ENCODE measurements at places on chromosomes 4 and X.

DNA sequence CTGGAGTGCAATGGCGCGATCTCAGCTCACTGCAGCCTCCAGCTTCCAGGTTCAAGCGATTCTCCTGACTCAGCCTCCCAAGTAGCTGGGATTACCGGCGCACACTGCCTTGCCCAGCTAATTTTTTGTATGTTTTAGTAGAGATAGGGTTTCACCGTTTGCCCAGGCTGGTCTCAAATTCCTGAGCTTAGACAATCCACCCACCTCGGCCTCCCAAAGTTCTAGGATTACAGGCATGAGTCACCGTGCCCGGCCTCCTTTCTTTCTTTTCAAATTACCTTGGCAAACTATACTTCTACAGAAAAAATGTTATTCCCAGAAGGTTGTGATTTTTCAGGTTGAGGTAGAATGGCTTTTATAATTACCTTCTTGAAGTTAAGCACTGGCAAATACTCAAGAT, 321.9 kb upstream of the PRPS2 start:
- DNase-seq = no peak

GRCh38 chr4:13399257-13399656, 84.9 kb downstream of the RAB28 start:
- no peak for DNase-seq

DNA sequence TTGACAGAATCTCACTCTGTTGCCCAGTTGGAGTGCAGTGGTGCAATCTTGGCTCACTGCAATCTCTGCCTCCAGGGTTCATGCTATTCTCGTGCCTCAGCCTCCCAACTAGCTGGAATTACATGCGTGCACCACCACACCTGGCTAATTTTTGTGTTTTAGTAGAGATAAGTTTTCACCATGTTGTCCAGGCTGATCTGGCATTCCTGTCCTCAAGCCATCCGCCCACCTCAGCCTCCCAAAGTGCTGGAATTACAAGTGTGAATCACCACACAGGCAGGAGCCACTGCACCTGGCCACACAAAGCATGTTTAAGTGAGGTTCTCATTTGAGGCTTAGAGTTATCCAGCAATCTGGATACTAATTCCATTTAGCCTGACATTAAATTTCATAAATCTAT, 180.9 kb upstream of the GRID2 start:
- no peak for DNase-seq

DNA sequence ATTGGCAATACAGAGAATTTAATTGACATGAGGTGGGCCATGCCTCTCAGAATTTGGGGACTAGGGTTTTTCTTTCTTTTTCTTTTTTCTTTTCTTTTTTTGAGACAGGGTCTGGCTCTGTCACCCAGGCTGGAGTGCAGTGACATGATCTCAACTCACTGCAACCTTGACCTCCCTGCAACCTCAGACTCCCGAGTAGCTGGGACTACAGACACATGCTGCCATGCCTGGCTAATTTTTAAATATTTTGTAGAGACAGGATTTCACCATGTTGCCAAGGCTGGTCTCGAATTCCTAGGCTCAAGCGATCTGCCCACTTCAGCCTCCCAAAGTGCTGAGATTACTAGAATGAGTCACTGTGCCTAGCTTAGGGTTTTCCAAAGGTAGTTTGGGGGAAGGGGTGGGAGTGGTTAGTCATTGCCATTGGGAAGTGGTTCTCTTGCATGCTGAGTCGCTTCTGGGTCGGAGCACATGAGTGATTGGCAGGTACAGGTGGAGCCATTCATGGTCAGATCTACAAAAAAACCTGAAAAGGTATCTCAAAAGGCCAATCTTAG, 54.5 kb downstream of the MID2 start:
- DNase-seq = no peak

- DNase-seq = peak; percentile 36
Measured at GRCh38 chr4:163495900-163496299, 1.4 kb downstream of the TMA16 start.

DNA sequence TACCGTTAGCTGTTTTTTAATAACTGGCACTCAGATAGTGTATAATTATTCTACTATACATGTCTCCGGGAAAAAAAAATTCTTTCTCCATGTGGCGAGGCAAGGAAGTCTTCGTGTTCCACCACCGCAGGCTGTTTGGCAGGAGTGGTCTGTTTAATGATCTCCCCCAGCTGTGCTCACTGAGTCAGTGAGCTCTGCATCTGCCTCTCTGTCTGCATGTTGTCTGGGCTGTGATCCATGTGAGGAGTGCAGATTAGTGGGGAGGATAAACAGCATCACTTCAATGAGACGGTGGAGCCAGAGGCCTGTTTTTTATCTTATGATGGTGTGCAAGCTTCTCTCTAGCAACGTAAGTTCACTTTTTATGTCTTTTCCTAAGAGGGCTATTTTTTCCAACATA, 69.8 kb downstream of the RPS3A start:
- DNase-seq = no peak

DNA sequence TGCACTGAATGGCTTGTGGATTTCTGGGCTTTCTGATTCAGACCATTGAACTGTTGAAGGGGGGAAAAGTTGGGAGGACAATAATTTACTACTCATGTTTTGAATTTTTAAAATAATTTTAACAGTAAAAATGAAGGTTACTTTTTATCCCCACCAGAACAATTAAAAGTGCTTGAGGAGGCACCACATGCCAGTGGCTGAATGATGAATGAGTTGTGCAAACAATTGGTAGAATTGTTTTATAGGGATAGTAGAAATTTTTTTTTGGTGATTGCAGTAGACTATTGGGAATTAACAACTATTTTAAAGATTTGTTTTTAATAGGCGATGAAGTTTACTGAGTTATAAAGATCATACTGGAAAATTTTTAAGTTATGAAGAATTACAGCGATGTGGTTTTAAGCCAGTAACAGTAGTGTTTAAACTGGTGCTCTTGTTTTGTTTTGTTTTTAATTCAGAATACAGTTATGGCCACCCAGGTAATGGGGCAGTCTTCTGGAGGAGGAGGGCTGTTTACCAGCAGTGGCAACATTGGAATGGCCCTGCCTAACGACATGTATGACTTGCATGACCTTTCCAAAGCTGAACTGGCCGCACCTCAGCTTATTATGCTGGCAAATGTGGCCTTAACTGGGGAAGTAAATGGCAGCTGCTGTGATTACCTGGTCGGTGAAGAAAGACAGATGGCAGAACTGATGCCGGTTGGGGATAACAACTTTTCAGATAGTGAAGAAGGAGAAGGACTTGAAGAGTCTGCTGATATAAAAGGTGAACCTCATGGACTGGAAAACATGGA, 2.7 kb downstream of the REST start:
- DNase-seq = no peak

GRCh38 chr4:92334716-92335350, 31.1 kb downstream of the GRID2 start:
- no peak for DNase-seq

DNA sequence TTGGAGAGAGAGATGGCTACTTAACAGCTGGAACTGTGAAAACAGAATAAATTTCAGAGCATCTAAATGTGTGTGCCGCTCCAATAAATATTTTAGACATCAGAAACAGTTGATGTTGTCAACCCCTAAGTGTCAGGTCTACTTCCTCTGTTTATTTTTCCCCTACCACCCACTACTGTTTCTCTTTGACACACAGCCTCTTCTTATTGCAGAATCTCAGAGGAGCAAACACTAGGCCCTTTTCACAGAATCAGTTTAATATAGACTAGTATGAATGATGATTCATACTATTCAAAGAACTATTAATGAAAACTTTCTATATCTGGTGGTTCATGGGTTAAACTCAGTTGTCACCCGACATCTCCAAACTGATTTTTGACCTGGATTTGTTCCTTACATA, 33.9 kb downstream of the NAA11 start:
- no peak for DNase-seq

DNA sequence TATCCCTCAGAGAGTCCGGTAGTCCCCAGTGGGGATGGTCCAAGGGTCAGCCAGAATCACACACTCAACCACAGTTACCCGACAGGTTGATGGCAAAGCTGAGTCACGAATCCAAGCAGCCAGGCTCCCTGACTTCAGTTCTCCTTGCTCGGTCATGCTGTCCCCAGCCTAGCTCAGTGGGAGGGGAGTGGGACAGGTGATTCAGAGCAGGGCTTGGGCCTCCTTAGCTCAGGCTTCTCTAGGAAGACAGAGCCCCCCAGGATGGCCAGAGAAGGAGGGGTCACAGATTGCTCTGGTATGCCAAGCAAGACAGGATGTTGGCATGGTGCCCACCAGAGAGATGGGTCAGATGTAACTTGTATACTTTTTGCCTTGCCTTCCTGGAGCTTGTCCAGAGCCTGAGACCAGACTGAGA, 66.5 kb downstream of the EFNB1 start:
- DNase-seq = no peak

DNA sequence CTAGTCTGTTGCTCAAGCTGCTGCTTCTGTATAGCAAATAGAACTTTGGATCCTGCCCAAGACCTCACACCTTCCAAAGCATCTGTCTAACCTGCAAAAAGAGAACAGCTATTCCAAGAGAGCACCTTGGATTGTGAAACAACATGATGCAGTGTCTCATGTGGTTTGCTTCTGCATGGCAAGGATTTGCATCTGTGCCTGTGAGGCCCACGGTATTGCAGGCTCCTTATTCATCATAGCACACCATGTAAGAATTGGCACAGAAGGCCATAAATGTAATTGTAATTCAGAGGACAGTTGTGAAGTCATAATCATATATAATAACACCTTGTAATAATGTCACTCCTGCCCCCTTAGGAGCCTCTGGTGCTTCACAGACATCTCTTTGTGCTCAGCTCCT, 147.1 kb downstream of the ZNF674 start:
- DNase-seq = no peak

DNA sequence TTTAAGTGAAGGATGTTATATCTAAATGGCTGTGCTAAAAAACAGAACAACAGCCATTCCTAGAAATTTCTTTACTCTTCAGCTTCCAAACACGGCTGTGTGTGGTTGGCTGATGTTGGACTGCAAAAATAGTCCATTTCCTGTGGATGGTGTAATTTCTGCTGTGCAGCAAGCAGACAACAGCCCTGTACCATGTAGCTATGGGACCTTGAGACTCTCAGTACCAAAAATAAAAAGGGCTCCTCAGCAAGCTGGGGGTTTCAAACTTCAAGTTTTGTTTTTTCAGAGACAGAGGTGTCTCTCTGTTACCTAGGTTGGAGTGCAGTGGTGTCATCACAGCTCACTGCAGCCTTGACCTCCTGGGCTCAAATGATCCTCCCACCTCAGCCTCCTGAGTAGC, 18.1 kb downstream of the CD40LG start:
- DNase-seq = no peak

GRCh38 chrX:6026980-6027379, 201.7 kb downstream of the NLGN4X start:
- no peak for DNase-seq

- DNase-seq = no peak
Measured at GRCh38 chr4:127001933-127002332, 630.8 kb upstream of the INTU start.

DNA sequence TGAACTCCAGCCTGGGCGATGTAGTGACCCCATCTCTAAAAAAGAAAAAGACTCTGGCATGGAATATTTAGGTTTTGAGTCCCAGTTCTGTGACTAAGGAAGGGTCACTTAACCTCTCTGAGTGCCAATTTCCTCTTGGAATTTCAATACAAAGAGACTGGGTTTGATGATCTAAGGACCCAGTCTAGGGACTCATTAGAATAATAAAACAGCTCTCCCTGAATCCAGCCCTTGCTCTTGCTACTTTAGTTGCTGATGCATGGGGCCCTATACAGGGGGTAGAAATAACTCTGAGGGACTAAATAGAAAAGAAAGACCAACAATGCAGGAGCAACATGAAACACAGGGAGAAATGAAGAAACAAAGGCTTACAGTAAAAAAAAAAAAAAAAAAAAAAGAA, 12.6 kb downstream of the C4orf54 start:
- no peak for DNase-seq

GRCh38 chr4:185424905-185425646, 688 bp downstream of the UFSP2 start:
- DNase-seq = no peak

- no peak for DNase-seq
Measured at GRCh38 chr4:53012738-53013137, 150.6 kb downstream of the RASL11B start.

DNA sequence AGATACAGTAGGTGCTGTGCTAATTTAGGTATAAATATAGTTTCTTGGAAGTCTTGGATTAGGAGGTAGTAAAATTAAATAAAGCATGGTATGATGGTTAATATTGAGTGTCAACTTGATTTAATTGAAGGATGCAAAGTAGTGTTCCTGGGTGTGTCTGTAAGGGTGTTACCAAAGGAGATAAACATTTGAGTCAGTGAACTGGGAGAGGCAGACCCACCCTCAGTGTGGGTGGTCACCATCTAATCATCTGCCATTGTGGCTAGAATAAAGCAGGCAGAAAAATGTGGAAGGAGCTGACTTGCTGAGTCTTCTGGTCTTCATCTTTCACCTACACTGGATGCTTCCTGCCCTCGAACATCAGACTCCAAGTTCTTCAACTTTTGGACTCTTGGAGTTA, 153.7 kb upstream of the GK2 start:
- no peak for DNase-seq

- DNase-seq = no peak
Measured at GRCh38 chr4:150009533-150009932, 68.7 kb upstream of the DCLK2 start.

DNA sequence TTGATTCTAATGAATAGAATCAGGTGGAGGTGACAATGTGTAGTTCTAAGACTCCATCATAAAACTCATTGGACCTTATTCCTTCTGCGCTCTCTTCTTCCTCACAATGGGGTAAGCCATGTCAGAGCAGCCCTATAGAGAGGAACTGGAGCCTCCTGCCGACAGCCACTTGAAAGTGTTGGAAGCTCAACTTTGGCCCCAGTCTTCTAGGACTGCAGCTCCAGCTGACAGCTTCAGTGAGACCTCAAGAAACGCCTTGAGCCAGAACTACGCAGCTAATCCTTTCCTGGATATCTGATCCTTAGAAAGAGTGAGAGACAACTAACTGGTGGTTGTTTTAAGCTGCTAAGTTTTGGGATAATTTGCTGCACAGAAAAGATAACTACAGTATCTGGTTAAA, 22.1 kb upstream of the ADH7 start:
- no peak for DNase-seq

- DNase-seq = no peak
Measured at GRCh38 chr4:37793562-37793961, 32.9 kb upstream of the PGM2 start.

- no peak for DNase-seq
Measured at GRCh38 chrX:117839544-117839943, 277.1 kb downstream of the KLHL13 start.

DNA sequence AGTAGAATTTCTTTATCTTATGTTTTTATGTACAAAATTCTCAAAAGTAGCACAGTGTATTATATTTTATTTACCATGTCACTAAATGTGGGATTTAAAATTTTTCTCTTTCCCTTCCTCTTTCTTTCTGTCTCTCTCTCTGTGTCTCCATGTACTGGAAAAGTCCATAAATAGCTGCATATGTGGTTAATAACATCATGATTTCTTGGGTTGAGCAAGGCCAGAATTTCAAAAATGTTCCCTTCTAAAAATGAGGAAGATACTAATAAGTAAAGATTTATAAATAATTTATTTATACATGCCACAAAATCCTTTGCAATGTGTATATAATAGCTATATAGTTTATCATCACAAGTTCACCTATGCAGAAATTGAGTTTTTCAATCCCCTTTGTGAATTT, 29.1 kb upstream of the DKK2 start:
- DNase-seq = no peak

- no peak for DNase-seq
Measured at GRCh38 chr4:41838590-41838989, 90.1 kb upstream of the PHOX2B start.

GRCh38 chr4:115424852-115425251, 311.4 kb upstream of the NDST4 start:
- DNase-seq = no peak

GRCh38 chr4:54800831-54801530, 143.2 kb downstream of the KIT start:
- DNase-seq = no peak

GRCh38 chr4:142202404-142203332, 566.3 kb downstream of the IL15 start:
- no peak for DNase-seq
